Chondrocyte (in vitro differentiated cells): ENCODE measurements at places on chromosomes 16 and 17. TPM values are rescaled to one million over a fixed set of nuclear protein-coding genes. Genes with fewer than 3 reads are reported as not detected.
A peak's percentile ranks its signal among the peaks of the same experiment; 100 is the strongest.

Gene ZNF75A
- 20.9 to 22.0 TPM (median 21.6 TPM) in 3 replicates for total RNA-seq

Gene PLCG2
- total RNA-seq = 0.94 to 1.1 TPM (median 1.1 TPM) in 3 replicates

DNA sequence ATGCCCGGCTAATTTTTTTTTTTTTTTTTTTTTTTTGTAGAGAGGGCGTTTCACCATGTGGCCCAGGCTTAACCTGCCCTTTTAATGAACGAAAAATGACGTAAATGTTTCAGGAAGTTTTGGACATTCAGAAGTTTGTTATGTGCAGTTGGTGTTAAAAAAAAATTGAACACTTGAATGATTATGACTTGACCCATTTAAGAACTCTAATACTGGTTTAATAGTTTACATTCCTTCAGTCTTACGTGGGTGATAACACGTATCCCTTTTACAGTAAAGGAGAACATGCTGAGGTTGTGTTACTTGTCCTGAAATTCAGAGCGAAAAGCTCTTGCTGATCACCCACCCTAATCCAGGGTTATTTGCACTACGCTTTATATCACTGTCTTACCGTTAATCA, 1.7 kb downstream of the MLYCD start:
- no peak overlapping the region for H3K4me3 ChIP-seq
- no peak for DNase-seq
- peaks cover 4% of the 10 kb centered on the region for H3K27me3 ChIP-seq
- H3K36me3 ChIP-seq = no peaks in the 10 kb centered on the region

GRCh38 chr17:5943982-5944381, 126.2 kb upstream of the WSCD1 start:
- H3K4me3 ChIP-seq = no peak overlapping the region
- H3K4me1 ChIP-seq = no peaks in the 10 kb centered on the region
- DNase-seq = no peak
- H3K36me3 ChIP-seq = no peaks in the 10 kb centered on the region

Gene IKZF3
- not detected in 3 replicates for total RNA-seq

- no peaks in the 10 kb centered on the region for H3K27me3 ChIP-seq
- peaks cover 4% of the 10 kb centered on the region for H3K36me3 ChIP-seq
- no peak for DNase-seq
- no peak overlapping the region for H3K27ac ChIP-seq
- no peak overlapping the region for H3K4me3 ChIP-seq
- H3K4me1 ChIP-seq = peaks cover 32% of the 10 kb centered on the region
Observed at GRCh38 chr17:72411124-72411563, 290.3 kb downstream of the SOX9 start.

GRCh38 chr17:43808076-43808475, 24.9 kb downstream of the MPP3 start:
- H3K36me3 ChIP-seq = peaks cover 18% of the 10 kb centered on the region
- H3K27ac ChIP-seq = no peak overlapping the region

- no peak overlapping the region for H3K27ac ChIP-seq
- peaks cover 5% of the 10 kb centered on the region for H3K4me1 ChIP-seq
- H3K36me3 ChIP-seq = peaks cover 2% of the 10 kb centered on the region
- H3K27me3 ChIP-seq = peaks cover 5% of the 10 kb centered on the region
- DNase-seq = no peak
- no peak overlapping the region for H3K4me3 ChIP-seq
Observed at GRCh38 chr17:68505951-68506350, 6.3 kb upstream of the PRKAR1A start.

- DNase-seq = no peak
- H3K4me1 ChIP-seq = peaks cover 15% of the 10 kb centered on the region
- H3K27ac ChIP-seq = no peak overlapping the region
Observed at GRCh38 chr17:39054111-39054645, 87.0 kb upstream of the FBXO47 start.

- H3K4me1 ChIP-seq = no peaks in the 10 kb centered on the region
Observed at GRCh38 chr17:52827526-52827925, 669.0 kb upstream of the CA10 start.

DNA sequence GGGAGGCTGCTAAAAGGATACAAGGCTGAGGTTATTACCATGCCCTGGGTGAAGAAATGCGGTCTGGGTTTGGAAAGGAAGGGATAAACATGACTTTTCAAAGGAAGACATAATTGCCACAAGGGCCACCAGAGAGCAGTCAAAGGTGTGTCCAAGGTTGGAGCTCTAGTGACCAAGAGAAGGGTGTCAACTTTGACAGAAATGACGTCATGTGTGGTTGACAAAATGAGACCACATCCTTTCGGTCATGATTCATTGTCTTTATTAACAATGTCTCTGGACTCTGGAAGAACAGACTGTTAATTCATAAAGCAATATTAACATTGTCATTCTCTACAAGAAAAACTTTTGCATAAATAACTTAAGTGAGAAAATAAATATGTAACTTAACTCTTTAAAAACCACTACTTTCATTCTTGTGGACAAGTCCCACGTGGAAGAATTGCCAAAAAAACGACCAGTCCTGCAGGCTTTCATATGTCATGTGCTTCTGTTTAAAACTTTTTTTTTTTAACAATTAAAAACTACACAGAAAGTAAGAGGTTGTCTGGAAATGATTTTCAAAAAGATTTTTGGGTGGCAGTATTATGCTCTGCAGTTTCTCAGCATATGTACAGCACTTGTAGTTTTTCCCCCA, 5.0 kb downstream of the SOST start:
- no peak for DNase-seq
- H3K36me3 ChIP-seq = no peaks in the 10 kb centered on the region
- H3K27me3 ChIP-seq = peaks cover 18% of the 10 kb centered on the region
- H3K4me1 ChIP-seq = peaks cover 6% of the 10 kb centered on the region

DNA sequence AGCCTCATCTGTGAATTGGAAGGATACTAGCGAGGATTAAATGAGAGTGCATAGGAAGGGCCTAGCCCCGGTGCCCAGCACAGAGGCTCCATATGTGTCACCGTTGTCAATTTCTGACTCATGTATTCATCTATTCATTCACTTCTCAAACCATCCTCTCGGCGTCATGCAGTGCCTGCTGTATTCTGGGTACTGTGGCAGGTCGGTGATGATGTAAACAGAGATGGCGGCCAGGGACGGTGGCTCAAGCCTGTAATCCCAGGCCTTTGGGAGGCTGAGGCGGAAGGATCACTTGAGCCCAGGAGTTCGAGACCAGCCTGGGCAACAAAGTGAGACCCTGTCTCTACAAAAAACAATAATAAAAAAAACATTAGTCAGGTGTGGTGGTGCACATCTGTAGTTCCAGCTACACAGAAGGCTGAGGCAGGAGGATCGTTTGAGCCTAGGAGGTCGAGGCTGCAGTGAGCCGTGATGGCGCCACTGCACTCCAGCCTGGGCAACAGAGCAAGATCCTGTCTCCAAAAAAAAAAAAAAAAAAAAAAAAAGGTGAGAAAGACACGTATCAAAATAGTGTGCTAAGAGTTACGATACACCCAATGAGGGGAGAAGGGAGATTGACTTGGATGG, 4.3 kb upstream of the PPP1R1B start:
- no peak overlapping the region for H3K27ac ChIP-seq
- peaks cover 21% of the 10 kb centered on the region for H3K27me3 ChIP-seq
- DNase-seq = no peak
- no peak overlapping the region for H3K4me3 ChIP-seq

Gene MYH1
- total RNA-seq = not detected in 3 replicates

Gene ZFPM1
- total RNA-seq = 4.4 to 7.6 TPM (median 7.0 TPM) in 3 replicates

GRCh38 chr17:80673152-80673920, 128.7 kb downstream of the RPTOR start:
- H3K27ac ChIP-seq = no peak overlapping the region
- H3K27me3 ChIP-seq = no peaks in the 10 kb centered on the region
- no peaks in the 10 kb centered on the region for H3K36me3 ChIP-seq
- H3K4me1 ChIP-seq = peaks cover 19% of the 10 kb centered on the region

GRCh38 chr16:6861135-6861814, 471.4 kb upstream of the RBFOX1 start:
- no peaks in the 10 kb centered on the region for H3K36me3 ChIP-seq
- H3K27me3 ChIP-seq = no peaks in the 10 kb centered on the region
- H3K27ac ChIP-seq = no peak overlapping the region
- DNase-seq = no peak

DNA sequence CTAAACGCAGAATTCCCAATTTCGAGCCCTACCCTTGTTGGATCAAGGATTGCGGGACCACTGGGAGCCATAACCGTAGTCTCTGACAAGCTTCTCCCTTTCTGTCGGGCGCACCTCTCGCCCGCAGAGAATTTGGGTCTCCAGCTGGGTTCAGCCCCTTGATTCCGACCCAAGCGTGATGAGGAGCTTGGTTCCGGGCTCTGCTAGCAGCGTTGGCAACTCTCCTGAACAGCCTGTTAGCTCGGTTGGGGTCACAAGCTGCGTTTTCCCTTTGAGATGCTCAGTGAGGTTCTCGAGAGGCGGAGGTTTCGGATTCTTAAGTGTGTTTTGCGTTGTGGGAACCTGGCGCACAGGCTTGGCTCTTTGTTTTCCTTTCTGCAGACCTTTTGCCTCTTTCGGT, 655 bp downstream of the ATXN1L start:
- DNase-seq = no peak
- H3K36me3 ChIP-seq = peaks cover 19% of the 10 kb centered on the region
- no peaks in the 10 kb centered on the region for H3K27me3 ChIP-seq
- H3K27ac ChIP-seq = peak overlapping the region; percentile 88

GRCh38 chr16:21996923-21997696, 3.8 kb downstream of the PDZD9 start:
- no peak for DNase-seq
- H3K27me3 ChIP-seq = no peaks in the 10 kb centered on the region
- H3K27ac ChIP-seq = no peak overlapping the region
- H3K4me3 ChIP-seq = no peak overlapping the region

Gene GPR139
- total RNA-seq = not detected in 3 replicates

DNA sequence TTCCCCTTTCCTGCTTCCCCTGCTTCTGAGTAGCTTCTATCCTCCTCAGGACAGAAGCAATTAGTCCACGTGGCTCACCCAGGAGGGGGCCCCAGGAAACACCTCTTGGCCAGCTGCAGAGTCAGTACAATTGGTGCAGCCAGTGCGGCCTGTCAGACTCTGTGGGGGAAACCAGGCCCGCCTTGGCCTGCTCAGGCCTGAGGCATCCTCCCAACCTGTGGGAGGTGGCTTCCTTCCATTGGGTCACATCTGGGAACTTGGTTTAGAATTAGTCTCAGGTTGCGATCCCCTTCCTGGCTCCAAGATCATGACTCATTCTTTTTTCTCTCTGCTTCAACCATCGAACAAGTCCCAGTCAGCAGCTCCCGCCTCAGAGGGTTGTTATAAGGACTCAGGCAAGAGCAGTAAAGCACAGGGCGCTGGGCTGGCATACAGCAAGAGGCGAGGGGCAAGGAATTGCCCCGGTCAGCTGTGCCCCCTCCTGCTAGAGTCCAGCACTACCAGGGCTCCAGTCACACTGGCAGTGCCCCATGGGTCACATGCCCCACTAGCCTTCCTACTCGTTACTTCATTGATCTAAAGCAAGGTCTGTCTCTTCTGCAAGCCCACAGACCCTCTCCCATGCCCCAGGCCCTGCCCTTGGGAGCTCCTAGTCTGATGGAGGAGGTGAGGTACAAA, 8.1 kb upstream of the EPX start:
- no peaks in the 10 kb centered on the region for H3K4me1 ChIP-seq
- no peaks in the 10 kb centered on the region for H3K36me3 ChIP-seq
- H3K27me3 ChIP-seq = peaks cover 24% of the 10 kb centered on the region

DNA sequence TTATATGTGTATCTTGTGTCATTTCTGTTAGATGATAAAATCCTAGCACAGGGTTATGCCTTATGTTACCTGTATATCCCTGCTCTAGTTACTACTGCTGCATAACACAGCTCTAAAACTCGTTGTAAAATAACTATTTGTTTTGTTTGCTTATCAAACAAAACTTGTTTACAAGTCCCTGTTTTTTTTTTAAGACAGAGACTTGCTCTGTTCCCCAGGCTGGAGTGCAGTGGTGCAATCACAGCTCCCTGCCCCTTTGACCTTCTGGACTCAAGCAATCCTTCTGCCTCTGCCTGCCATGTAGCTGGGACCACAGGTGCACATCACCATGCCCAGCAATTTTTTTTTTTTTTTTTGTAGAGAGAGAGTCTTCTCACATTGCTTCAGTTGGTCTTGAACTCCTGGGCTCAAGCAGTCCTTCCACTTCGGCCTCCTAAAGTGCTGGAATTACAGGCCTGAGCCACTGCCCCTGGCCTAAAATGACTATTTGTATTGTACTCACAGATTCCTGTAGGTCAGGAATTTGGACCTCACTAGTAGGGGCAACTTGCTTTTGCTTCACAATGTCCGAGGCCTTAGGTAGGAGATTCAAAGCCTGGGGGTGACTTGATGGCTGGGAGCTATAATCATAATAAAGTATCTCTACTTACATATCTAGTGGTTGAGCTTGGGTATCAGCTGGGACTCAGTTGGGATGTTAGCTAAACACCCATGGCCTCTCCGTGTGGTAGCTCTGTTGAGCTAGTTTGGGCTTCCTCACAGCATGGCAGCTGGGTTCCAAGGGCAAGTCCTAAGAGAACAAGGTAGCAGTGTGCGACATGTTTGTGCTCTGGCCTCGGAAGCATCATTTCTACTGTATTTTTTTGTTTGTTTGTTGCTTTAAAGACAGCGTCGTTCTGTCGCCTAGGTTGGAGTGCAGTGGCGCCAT, 12.6 kb downstream of the DUSP14 start:
- DNase-seq = no peak
- no peak overlapping the region for H3K4me3 ChIP-seq
- H3K36me3 ChIP-seq = no peaks in the 10 kb centered on the region
- peaks cover 10% of the 10 kb centered on the region for H3K4me1 ChIP-seq
- H3K27me3 ChIP-seq = no peaks in the 10 kb centered on the region

GRCh38 chr17:61235827-61236197, 163.8 kb upstream of the TBX2 start:
- no peak overlapping the region for H3K4me3 ChIP-seq
- H3K4me1 ChIP-seq = peaks cover 26% of the 10 kb centered on the region
- no peaks in the 10 kb centered on the region for H3K36me3 ChIP-seq
- no peaks in the 10 kb centered on the region for H3K27me3 ChIP-seq
- no peak overlapping the region for H3K27ac ChIP-seq

Gene TP53TG3
- not detected in 3 replicates for total RNA-seq

- H3K4me3 ChIP-seq = peak overlapping the region; percentile 98
- no peak for DNase-seq
- H3K27ac ChIP-seq = no peak overlapping the region
Observed at GRCh38 chr16:31714903-31715504, 158.6 kb upstream of the ZNF267 start.

- DNase-seq = no peak
- H3K4me1 ChIP-seq = peaks cover 9% of the 10 kb centered on the region
- peaks cover 12% of the 10 kb centered on the region for H3K27me3 ChIP-seq
Observed at GRCh38 chr16:81901484-81901883, 109.8 kb downstream of the SDR42E1 start.

Gene PYDC1
- total RNA-seq = not detected in 3 replicates

- no peak overlapping the region for H3K27ac ChIP-seq
- no peaks in the 10 kb centered on the region for H3K27me3 ChIP-seq
Observed at GRCh38 chr16:85537795-85538401, 75.2 kb upstream of the GSE1 start.

Gene KRT32
- not detected in 3 replicates for total RNA-seq

Gene NAGS
- 0.40 to 0.51 TPM (median 0.41 TPM) in 3 replicates for total RNA-seq

- H3K4me1 ChIP-seq = peaks cover 52% of the 10 kb centered on the region
- no peaks in the 10 kb centered on the region for H3K27me3 ChIP-seq
- no peak for DNase-seq
- H3K36me3 ChIP-seq = no peaks in the 10 kb centered on the region
- no peak overlapping the region for H3K4me3 ChIP-seq
Observed at GRCh38 chr17:47209499-47209898, 351 bp downstream of the MYL4 start.

Gene G6PC1
- total RNA-seq = not detected in 3 replicates

Gene TUBB3
- 97.1 to 117 TPM (median 104 TPM) in 3 replicates for total RNA-seq
